ENCODE measurements at places on chromosomes 5 and 9.

- DNase-seq, result no peak
Measured at GRCh38 chr5:172897481-172898217, 61.6 kb upstream of the RPL26L1 start.

GRCh38 chr5:5063533-5063953 is 76.6 kb upstream of the ADAMTS16 start:
- peak; percentile 17 for DNase-seq

DNA sequence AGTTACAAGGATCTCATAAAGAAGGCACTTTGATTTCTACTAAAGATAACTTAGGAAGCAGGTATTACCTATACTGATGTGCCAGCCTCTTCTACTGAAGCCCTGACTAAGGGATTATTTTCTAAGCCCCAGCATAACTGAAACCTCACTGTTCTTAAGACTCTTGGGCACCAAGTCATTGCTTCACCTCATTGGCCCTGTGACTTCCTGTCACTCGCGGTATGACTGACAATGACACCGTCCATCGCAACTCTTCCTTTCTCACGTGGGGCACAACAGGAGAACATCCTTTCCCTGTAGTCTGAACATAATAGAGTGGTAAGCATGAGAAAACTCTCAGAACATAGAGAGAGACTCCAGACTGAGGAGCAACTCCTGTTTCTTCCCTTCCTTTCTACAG is 6.4 kb downstream of the OR2V2 start:
- no peak for DNase-seq

GRCh38 chr5:150672237-150672883 is 11.3 kb downstream of the MYOZ3 start:
- no peak for DNase-seq

DNA sequence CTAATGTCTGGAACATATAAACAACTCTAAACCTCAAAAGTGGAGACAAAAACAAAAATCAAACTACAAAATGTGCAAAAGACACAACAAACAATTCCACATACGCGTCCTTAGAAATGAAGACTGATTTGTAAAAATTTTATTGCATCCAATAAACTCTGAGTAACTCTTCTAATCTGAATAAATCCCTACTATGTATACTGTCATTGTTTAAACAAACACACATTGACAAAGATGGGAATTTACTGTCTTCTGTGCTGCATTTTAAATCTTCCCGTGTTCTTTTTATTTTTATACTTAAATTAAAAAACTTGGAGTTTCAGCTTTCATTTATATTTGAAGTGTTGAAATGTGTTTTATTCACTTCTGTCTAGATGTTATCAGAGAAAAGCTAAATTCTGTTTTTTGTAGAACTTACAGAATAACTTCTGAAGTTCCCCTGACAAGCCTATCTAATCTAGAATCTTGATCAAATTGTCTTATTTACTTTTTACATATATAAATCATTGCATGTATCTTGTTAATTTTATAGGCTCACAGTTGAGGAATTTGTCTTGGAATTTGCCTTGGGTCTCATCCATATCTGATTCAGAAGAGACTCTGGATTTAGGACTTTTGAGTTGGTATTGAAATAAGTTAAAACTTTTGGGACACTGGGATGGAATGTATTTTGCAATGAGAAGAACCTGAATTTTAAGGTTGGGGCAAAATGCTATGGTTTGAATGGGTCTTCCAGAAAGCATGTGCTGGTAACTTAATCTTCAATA is 2064.4 kb upstream of the C9orf72 start:
- no peak for DNase-seq

DNA sequence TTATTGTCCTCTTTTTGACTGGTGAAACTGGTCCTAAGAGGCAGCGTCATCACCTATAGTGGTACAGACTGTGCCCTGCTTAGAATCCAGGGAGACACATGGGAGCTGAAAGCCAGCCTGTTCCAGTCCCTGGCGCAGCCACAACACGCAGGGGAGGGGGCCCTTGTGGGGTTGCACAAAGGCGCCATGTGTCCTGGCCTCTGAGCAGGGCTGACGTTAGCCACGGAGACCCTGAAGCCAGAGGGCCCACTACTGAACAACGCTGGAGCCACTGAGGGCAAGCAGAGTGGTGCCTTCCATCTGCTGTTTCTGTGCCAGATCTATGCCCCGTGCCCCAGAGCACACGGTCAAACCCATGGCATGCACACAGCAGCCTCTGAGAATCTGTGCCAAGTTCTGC is 147.3 kb downstream of the ACTL7B start:
- DNase-seq, result no peak

DNA sequence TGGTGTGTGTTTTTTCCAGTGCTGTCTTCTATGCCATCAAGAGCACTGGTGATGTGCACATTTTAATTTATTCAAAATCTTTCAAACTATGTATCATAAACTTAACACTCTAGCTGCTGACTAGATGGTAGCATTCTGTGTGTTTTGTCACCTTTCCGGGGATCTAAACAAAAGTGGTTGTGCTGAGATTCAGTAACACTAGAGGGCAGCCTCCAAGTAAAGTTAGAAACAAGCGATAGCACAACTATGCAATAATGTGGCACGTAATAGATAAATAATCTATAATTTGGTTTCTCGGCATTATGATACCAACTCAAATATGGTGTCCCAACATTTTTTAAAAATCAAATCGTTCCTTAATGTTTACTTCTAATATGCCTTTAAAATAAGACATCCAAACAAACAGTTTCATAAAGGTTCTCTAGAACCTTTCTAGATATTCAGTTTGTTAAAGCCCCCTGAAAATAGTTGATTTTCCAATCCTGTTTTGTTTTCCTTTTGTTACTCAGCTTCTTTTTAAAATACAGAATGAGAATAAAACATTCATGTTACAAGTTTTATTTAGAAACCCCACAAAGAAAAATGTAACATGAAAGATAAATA is 16.9 kb downstream of the SEMA6A start:
- DNase-seq, result no peak

GRCh38 chr5:119953474-119953873 is 324.1 kb downstream of the FAM170A start:
- DNase-seq, result no peak

DNA sequence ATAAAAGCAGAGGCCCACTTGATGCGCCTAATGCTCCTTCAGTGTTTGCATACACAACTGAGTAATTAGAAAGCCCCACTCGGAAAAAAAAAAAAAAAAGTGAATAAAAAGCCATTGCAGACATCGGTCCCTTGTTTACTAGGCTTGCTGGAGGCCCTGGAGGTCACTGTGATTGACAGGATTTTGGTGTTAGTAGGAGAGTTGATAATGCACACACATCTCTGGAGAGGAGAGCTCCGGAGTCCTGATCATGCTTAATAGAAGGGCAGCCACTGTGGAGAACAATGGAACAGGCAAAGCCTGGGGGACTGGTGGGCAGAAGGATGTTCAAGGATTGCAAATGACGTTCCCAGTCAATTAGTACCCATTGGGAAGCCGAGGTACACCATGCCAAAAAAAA is 152.5 kb downstream of the EFNA5 start:
- no peak for DNase-seq

DNA sequence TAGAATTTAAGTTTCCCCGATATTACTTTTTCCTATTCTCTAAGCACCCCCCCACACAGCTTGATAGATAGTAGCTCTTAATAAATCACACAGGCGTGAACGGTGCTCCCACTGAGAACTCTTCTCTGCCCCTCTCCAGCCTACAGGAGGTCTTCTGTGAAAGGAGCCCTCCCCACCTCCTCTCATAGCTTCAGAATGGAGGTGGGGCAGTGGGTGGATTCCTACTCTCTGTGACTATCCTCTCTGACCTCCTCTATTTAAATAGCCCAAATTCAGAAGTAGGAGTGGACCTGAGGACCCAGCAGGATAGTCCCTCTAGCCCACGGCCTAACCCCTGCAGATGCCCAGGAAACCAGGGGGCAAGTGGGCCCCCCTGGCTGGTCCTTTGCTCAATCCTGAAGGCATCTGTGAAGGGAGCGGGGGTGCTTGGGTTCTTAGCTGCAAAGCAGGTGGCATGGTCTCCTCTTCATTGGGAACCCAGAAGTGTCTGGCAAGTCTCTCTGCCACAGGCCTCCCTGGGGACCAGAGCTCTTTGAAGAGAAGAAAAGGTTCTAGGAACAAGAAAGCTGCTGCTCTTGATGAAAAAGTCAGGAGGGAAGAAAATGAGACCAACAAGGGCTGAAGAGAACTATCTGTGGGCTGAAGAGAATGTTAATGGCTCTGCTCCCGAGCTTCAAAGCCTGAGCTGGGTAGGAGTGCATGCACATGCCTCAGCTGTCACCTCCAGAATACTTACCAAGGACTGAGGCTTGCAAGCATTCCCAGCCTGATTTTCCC is 21.1 kb upstream of the HSPA9 start:
- no peak for DNase-seq

- DNase-seq, result no peak
Measured at GRCh38 chr9:17927616-17928015, 348.8 kb downstream of the SH3GL2 start.

GRCh38 chr5:96885518-96886338 is 9.4 kb downstream of the ERAP2 start:
- DNase-seq, result no peak

- DNase-seq, result no peak
Measured at GRCh38 chr9:33408087-33408486, 5.7 kb upstream of the AQP7 start.

DNA sequence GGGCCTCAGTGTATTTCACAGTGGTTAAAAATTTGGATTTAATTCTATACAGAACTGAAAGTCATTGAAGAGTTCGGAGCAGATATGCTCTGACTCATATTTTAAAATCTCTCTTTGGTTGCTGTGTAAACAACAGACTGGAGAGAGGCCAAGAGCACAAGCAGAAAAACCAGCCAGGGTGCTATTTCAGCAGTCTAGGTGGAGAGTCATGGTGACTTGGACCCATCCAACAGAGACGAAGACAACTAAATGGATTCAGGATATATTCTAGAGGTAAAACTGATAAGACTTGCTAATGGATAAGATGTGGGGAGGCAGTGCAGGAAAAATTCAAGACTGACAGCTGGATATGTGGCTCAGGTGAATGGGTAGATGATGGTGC is 168.9 kb downstream of the MAPKAP1 start:
- no peak for DNase-seq

DNA sequence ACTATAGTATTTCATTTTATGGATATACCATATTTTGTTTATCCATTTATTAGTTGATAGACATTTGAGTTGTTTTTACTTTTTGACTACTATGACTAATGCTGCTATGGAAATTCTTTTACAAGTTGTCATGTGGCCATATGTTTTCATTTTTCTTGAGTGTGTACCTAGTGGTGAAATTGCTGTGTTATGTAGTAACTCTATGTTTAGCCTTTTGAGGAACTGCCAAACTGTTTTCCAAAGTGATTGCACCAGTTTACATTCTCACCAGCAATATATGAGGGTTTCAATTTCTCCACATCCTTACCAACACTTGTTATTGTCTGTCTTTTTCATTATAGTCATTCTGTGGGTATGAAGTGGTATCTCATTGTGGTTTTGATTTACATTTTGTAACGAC is 75.4 kb downstream of the GRIA1 start:
- DNase-seq, result no peak

Data from iPS DF 19.7 (cell line).